Neural progenitor cell (in vitro differentiated cells): ENCODE measurements at places on chromosomes 13 and 19.

- DNase-seq, result peak; percentile 85
Observed at GRCh38 chr13:100573121-100573520, 15.5 kb downstream of the GGACT start.

DNA sequence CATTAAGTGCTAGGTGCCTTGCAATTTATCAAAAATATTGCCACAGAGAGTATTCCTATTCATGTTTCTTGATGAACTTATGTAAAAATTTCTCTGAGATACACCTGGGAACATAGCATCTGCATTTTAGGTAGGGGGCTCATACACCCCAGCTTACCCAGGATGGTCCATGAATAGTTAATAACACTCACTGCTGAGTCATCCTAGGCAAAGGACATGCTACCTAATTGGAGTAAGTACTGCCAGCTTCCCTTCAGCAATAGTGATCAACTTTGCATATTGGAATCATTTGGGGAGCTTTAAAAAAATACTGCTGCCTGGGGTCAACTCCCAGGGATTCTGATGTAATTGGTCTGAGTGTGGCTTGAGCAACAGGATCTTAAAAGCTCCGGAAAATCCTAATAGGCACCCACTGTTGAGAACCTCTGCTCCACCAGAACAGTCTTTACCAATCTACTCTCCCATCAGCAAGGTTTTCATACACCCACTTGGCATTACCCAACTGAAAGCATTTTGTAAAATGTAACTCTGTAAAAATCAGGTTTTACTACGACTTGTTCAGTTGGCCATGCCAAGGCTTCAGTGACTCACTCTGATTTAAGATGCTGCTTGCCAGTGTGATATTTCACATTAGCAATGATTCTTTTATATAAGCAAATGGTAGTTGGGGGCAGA lies 67.2 kb upstream of the FNDC3A start:
- no peak for DNase-seq

DNA sequence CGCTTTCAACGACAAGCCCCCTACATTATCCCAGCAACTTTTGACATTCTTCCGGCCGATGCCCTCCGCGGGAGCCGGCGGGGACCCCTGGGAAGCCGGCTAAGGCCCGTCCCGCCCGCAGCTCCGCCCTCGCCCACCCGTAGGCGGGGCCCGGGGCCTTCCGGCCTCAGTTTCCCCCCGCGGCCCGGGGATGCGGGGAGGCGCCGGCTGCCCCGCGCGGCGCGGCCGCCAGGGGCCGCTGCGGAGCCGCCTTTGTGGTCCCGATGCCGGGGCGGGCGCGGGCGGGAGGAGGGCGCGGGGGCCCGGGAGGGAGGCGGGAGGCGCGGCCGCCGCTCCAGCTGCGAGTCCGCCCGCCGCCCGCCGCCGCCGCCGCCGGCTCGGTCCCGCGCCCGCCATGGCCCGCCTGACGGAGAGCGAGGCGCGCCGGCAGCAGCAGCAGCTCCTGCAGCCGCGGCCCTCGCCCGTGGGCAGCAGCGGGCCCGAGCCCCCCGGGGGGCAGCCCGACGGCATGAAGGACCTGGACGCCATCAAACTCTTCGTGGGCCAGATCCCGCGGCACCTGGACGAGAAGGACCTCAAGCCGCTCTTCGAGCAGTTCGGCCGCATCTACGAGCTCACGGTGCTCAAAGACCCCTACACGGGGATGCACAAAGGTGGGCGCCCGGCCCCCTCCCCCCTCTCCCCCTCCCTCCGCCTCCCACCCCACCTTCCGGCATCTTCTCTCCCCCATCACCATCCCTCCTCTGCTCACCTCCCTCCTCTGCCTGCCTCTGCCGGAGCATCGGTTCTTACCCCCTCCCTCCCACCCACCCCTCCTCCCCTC lies at the start of gene CELF5:
CELF5 (plus strand) TSS at position 316 of the 823 bp plus-strand sequence; CDS start at position 395, 79 bp downstream.
- peak; percentile 91 for DNase-seq

DNA sequence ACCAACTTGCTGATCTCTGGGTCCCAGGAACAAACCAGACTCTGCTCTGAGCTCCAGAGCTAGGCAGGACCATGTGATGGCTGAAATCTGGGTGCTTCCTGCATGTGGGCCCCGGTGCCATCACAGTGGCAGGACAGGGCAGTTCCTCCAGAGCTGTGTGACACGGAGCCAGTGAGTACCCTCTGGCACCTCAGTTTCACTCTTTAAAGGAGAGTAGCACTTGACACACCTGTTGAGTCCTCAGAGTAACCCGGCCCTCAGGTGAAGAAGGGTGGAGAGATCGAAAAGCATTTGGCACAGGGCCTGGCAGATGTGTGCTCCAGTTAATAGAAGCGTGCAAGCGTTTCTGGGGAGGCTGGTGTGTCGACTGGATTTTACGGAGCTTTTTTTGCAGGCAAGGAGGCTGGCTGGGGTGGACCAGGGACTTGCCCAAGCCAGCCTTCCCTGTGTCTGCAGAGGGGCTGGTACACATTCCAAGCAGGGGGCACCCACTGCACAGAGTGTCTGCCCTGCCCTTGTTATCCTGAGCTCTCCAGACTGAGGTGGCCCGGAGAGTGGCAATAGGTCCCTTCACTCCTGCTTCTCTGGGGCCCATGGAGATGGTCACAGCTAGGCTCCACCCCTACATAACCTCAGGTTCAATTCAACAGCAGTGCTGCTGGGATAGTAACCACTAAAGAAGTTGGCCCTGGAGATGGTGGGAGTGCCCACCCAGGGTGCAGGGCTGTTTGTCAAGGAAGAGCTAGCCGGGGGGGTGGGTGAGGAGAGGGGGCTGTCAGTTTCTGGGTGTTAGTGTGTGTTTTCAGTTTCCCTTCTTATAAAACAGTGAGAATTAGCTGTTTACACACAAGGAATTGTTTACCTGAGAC lies 8.3 kb downstream of the RPS19 start:
- no peak for DNase-seq

- no peak for DNase-seq
Observed at GRCh38 chr19:4536798-4537197, 1.8 kb upstream of the PLIN5 start.

DNA sequence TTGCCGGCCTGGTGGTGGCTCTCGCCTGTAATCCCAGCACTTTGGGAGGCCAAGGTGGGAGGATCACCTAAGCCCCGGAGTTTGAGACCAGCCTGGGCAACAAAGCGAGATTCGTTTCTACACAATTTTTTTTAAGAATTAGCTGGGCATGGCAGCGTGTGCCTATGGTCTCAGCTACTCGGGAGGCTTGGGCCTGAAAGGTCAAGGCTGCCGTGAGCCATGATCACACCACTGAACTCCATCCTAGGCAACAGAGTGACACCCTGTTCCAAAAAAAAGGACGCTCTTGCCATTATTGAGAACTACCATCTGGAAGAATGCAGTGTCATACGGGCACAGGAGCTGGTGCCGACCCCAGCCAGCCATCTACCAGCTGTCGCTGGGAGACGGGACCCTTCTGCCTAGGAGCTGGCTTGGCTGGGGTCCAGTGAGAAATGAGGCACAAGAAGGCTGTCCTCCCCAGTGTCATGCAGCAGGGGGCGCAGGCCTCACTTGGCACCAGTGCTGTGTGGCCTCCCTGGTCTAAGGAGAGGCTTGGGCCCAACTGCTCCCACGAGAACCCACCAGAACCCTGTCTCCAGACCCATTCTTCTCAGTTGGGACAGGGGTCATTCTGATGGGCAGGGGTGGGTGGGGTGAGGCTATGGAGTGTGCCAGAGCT lies 12.2 kb upstream of the RELB start:
- peak; percentile 79 for DNase-seq

- no peak for DNase-seq
Observed at GRCh38 chr19:29326351-29326750, 113.4 kb upstream of the UQCRFS1 start.

DNA sequence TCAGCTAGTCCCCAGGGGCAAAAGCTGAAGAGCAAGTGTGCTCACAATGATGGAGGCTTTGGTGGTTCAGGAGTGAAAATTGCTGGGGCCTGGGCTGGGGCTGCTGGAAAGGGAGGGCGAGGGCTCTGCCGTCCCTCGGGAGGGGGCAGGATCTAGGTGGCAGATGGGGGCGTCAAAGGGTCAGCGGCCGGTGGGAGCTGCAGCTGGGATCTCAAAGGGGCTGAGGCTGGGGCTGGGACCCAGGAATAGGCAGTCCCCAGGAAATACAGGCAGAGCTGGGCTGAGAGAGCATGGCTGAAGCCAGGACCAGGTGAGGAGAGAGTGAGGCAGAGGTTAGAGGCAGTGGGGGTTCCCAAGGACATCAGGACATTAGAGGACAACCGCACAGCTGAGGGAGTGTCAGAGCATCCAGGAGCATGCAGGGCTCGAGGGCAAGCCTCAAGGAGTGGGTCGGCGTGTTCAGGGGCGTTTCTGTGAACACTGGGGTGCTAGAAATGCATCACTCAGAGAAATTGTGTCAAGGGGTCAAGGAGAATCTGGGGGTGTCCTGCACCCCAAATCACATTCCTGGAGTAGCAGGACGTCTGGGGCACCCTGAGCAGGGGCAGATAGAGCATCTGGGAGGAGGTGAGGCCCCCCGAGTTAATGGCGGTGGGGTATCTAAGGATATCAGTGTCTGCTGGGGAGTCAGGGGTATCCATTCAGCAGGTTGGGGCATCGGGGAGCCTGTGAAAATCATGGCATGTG lies 1.2 kb upstream of the SYNE4 start:
- no peak for DNase-seq

DNA sequence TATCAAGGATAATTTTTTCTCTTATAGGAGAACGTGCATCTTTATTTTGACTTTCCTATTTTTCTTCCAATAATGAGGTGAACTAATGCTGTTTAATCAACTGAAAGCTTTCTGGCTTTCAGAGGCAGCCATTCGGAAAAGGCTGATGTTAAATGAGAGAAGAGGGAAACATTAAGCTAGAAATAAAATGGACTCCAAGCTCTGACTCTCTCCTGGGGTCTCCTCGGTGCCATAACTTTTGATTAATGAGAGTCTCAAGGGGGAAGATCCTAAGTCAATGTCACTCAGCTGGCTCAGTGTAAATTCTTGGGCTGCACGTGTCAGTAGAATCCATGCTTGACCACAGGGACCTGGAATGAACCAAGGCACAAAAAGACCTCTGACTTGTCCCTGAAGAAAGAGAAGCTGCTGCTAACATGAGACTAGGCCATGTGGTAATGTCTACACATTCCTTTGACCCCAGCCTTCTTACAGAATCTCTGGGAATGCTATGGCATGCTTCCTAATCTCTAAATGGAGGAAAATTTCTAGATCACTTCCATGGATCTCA lies 152.2 kb upstream of the RFC3 start:
- DNase-seq, result peak; percentile 16

DNA sequence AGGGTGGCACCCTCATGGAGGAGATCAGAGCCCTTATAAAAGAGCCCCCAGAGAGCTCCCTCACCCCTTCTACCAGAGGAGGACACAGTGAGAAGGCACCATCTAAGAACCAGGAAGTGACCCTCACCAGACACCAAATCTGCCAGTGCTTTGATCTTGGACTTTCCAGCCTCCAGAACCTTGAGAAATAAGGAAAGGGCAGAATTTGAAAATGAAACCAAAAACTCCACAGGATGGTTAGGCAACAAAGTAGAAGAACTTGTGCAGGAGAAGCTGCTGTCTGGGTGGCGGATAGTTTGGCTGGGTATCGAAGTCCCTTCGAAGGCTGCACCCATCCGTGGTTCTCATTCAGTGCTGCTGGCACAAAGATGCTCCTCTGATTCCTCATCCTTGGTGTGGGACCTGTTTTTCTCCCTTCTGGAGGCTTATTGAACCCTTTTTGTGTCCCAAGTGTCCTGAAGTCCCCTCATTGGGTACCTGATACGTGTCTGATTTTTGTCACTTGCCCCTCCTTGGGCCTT lies 130.8 kb downstream of the KDM4B start:
- DNase-seq, result no peak

GRCh38 chr19:3343619-3344502 lies 22.5 kb upstream of the NFIC start:
- no peak for DNase-seq

GRCh38 chr13:109795011-109795410 lies 8.6 kb upstream of the IRS2 start:
- no peak for DNase-seq

DNA sequence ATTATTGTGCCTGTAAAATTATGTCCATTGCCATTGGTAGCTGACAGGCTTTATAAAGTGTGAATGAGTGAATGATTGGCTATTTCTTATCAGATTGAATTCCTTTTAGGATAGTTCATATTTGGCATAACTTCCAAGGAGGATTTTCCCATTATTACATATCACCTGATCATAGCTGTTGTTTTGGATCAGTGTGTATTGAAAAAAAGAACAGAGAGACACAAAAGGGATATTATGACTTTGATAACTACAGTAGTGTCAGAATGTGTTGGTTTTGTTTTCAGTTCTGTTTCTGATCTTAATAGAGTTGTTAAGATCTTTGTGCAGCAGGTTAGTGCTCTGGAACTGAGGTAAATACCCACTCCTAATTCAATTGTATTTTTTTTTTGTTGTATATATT lies 103.8 kb downstream of the LRCH1 start:
- DNase-seq, result no peak
